ENCODE measurements at places on chromosomes 7 and 10.
A peak's percentile ranks its signal among the peaks of the same experiment; 100 is the strongest.

- no peak for DNase-seq
Observed at GRCh38 chr10:8037199-8037801, 17.2 kb upstream of the GATA3 start.

DNA sequence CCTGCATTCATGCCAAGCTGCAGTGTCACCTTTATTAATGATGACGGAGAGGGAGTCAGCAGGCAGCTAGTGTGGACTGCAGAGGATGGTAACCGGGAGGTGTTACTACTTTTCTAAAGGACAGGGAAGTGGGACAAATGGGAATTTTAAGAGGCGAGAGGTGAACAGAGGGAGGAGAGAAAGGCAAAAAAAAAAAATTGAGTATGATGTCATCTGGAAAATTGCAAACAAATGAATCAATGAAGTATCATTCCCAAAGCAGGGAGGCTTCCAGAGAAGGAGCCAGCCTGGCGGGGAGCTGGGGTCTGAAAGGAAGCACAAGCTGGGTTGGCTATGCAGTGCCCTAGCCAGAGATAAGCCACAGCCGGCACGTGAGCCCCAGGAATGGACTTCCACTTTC lies 12.9 kb downstream of the FRG2B start:
- DNase-seq = no peak

- no peak for DNase-seq
Observed at GRCh38 chr7:138542183-138542582, 82.1 kb downstream of the TRIM24 start.

GRCh38 chr7:69643708-69644445 lies 45.6 kb downstream of the AUTS2 start:
- no peak for DNase-seq

DNA sequence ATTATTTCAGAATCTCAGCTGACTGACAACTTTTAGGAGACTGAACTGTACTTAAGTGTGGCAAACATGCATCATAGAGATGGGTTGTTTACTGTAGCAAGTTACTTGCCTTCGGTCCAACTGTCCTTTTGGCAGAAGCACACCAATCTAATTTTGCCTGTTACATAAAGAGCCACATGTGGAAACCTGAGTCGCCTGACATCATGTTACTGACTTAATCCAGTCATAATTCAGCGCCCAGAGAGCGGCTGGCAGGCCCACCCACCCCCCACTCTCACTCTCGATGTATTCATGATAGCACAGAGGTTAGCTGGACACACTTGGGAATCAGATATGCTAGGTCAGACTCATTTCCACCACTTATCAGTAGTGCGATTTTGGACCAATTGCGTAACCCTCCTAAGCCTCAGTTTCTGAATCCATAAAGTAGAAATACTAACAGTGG lies 57.3 kb upstream of the CAPZA2 start:
- peak; percentile 26 for DNase-seq

DNA sequence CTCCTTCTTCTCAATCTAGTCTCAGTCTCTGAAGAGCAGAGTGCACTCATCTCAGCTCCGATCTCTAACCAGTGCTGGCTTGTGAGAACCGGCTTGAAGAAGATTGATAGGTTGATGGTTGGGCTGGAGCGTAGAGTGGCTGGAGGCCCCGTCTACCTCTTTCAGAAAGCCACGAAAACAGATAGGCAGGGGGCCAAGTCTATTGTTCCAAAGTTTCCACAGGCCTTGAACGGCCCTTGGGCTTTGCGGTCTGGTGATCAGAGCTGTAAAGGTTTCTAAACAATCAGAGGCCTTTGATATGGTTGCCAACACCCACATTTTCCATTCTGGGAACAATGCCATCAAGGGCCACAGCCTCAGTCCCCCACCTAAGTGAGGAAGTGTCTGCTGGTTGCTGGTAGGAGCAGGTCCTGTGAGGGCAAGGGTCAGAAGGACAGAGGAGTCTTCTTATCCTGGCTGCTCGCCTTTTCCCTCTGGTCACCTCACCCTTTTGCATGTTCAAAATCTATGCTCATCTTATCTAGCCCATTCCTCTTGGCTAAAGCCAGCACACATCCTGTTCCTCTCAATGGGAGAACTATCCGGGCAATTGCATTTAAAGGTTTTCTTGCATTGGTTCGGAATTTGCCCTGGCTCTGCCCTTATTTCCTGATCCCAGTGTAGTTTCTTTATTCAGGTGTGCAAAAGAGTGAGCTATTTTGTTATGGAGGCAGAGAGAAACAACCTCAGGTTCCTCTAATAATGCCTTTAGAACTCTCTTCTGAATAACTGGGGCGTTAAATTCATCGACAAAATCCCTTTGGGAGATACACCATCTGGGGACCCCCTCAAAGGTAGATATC lies 70.3 kb upstream of the KMT2E start:
- DNase-seq = no peak

- peak; percentile 99 for DNase-seq
Observed at GRCh38 chr7:100148559-100149328, at the start of gene LAMTOR4. Gene LAMTOR4 (plus strand): TSS chr7:100148918. CDS start chr7:100148973, 55 bp downstream.

- no peak for DNase-seq
Observed at GRCh38 chr7:3495530-3495929, 194.5 kb downstream of the SDK1 start.

DNA sequence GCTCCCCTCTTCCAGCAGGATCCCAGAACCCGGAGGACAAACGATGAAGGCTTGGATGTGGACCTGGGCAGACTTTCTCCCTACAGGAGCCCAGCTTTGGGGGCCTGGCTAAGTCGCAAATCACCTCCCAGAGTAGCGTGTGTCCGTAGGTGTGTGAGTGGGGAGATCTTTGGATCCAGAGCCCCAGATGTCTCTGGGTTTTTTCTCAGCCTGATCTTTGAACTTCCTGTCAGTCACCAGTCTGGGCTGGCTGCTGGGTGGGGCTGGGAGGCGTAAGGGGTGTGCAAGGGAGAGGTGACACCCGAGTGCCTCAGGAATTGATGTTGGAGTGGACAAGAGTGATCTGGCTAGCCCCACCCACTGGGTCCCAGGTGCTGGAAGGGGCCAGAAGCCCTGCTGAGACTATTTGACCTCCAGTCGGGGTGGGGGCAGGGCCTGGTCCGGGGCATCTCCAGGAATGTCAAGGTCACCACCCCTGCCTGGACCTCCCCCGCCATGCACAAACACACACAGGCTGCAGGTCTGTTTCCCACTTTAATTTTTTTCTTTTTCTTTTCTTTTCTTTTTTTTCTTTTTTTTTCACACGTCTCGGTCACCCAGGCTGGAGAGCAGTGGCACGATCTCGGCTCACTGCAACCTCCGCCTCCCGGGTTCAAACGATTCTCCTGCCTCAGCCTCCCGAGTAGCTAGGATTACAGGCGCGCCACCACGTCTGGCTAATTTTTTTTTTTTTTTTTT lies at the start of gene MOGAT3:
MOGAT3 (minus strand) TSS at position 175 of the 738 bp plus-strand sequence. CDS start 182 bp downstream, outside the sequence.
- no peak for DNase-seq

DNA sequence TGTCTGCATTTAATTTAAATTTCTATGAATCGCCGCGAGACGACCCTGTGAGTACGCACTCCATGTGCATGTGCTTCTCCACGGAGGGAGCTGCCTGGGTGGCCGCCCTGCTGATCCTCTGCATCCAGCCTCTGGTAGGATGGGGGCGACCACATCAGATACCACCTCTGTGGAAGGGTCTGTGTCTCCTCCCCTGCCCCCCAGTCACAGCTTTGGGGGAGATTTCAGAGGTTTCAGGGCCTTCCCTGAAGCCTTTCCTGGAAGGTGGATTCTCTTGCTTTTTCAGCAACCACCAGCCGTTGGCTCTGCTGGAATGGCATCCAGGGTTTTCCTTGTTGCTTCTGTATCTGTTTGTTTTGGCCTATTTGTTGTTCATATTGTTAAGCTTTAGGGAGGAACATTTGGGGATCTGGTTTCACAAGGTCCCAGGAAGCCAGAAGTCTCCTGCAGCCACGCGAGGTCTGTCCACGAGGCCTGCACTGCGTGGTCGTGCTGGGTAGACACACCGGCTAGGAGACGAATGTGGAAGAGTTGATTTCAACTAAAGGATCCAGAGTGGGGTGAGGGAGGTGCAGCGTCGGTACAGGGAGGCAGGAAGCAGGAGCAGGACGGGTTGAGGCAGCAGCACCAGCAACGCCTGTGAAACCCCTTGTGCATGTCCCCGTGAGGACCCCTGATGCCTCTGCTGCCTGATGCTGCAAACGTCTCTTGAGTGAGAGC lies 329.1 kb downstream of the PTPRN2 start:
- DNase-seq = no peak

DNA sequence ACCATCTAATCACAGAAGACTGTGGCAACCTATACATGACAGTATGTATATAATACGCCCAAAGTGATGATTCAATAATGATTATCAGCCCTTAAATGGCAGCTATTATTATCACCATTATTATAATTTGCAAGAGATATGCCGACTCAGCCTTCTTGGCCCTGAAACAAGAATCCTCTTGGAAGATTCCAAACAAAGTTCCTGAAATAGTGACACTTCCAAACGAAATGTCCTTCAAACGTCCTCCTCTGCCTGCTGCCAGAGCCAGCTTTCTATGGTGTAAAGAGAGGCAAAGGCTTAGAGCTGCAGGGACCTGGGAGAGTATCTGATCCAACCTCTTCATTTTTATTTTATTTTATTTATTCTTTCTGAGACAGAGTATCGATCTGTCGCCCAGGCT lies 36.0 kb downstream of the NRAP start:
- no peak for DNase-seq

GRCh38 chr7:148385009-148385682 lies 205.4 kb upstream of the C7orf33 start:
- no peak for DNase-seq

- no peak for DNase-seq
Observed at GRCh38 chr7:91005841-91006240, 258.4 kb upstream of the FZD1 start.

DNA sequence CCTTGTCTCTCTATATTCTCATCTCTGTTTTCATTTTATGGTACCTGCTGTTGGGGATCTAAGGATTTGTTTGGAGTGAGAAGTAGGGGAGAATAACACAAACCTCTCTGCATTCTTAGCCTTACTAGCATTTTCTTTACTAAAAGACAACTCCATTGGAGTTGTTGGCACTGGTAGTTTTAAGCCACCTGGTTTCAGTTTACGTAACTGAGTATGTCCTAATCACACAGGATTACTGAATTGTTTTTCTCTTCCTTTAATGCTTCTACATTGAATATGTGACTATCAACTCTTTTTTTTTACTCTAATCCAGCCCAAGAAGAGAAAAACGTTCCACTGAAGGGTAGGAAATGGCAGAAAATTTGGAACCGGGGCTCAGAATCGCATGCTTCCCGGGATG lies 30.0 kb upstream of the TRIL start:
- DNase-seq = no peak

GRCh38 chr7:88279323-88279722 lies 27.4 kb downstream of the STEAP4 start:
- DNase-seq = no peak

DNA sequence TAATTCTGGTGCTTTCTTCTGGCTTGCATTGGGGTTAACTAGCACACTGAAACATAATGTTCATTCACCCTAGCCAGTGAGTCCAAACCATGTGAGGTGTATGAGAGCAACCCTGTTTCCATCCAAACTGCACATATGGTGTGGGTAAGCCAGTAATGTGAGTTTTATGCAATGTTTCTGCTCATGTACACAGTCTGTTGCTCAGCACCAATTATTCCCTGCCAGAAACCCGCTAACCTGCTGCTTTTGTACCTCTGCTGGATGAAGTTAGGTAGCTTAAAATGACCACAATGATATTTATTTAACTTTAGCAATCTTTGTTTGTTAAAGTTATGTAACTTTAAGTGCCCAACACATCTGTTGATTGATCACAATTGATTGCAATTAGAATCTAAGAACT lies 93.7 kb upstream of the RPA3 start:
- no peak for DNase-seq

DNA sequence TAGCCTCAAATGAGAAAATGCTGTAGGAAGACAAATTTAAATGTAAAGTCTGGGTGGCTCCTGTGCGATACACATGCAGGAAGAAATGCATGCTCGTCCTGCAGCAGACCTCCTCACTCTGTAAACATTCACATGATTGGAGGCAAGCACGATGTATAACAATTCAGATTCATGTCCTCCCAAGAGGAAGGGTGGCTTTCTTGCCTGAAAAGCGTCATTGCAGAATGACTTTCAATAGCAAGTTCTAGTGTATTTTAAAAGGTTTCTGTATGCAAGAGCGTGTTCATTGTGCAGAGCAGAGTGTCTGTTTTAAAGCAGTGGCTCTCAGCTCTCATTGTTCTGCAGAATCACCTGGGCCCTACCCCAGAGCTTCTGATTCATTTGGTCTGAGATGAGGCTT lies 170.3 kb upstream of the CELF2 start:
- no peak for DNase-seq

DNA sequence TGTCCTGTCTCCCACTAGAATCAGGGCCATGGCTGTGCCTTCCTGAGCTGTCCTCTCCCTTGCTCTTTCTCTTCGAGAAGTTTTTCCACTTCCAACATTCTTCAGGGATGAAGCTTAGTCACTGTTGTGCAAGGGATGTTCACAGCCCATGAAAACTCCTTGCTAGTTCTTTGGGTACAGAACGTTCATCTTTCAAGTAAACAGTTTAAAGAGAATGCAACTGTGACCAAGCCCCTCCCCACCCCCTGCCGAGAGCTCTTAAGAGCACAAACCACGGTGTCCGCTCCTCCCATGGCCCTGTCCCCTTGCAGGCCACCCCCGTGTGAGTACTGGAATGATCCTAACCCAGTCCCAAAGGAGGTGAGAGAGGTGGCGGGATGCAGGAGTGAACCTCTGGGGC lies 161.1 kb upstream of the RHEB start:
- DNase-seq = no peak

- DNase-seq = no peak
Observed at GRCh38 chr7:22696541-22697228, 30.3 kb upstream of the IL6 start.

- DNase-seq = no peak
Observed at GRCh38 chr10:114479307-114479706, 75.0 kb upstream of the AFAP1L2 start.

- DNase-seq = no peak
Observed at GRCh38 chr7:36570528-36571189, 153.6 kb downstream of the AOAH start.

- DNase-seq = no peak
Observed at GRCh38 chr7:5671046-5671445, 110.4 kb downstream of the RNF216 start.

GRCh38 chr7:148962823-148963582 lies 65.3 kb downstream of the PDIA4 start:
- peak; percentile 44 for DNase-seq

DNA sequence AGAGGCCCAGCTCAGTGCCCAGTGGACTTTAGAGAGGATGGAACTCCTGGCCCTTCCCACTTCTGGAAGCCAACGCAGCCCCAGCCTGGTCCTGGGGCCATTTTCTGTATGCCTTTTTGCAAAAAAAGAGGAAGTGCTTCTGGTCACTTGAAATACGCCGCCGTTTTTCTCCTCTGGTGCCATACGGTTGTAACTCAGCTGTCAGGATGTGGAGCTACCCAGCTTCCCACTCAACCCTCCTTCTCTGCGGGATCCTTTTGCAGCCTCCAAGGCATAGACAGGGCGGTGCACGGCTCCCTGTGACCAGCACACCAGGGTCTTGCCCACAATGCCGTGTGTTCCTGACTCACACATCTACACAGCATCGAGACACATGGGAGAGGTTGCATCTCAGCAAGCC lies 369.6 kb downstream of the TCERG1L start:
- DNase-seq = no peak

- DNase-seq = no peak
Observed at GRCh38 chr7:77197141-77197540, 2.5 kb downstream of the FGL2 start.

Data from AG04450 (cell line).